ENCODE measurements at places on chromosomes 7 and 10.

DNA sequence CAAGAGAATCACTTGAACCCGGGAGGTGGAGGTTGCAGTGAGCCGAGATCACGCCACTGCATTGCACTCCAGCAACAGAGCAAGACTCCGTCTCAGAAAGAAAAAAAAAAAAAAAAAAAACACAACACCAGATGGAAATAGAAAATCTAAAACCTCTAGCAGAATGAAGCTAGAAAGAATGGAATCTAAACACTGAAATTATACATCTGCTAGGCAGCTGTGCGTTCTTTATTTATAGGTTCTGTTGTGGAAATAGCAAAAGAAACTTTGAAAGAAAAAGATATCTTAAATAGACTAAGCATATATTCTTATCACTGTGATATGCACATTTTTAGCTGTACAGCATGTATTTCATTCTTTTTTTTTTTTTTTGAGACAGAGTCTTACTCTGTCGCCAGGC lies 17.1 kb downstream of the BMPR1A start:
- no peak for DNase-seq

GRCh38 chr7:68456469-68456868 lies 1141.8 kb upstream of the AUTS2 start:
- no peak for DNase-seq

DNA sequence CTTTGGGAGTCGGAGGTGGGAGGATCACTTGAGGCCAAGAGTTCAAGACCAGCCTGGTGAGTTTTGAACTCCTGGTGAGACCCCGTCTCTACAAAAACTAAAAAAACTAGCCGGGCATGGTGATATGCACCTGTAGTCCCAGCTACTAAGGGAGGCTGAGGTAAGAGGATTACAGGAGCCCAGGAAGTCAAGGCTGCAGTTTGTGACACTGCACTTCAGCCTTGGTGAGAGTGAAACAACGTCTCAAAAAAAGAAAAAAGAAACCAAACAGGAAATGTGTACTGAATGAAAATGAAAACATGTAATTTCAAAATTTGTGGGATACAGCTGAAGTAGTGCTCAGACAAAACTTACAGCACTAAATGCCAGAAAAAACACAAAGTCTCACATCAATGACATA lies 7.6 kb downstream of the ARHGAP12 start:
- DNase-seq, result no peak

- DNase-seq, result no peak
Observed at GRCh38 chr10:114115661-114116445, 58.1 kb downstream of the CCDC186 start.

- no peak for DNase-seq
Observed at GRCh38 chr7:86644282-86645224, 844 bp downstream of the GRM3 start.

DNA sequence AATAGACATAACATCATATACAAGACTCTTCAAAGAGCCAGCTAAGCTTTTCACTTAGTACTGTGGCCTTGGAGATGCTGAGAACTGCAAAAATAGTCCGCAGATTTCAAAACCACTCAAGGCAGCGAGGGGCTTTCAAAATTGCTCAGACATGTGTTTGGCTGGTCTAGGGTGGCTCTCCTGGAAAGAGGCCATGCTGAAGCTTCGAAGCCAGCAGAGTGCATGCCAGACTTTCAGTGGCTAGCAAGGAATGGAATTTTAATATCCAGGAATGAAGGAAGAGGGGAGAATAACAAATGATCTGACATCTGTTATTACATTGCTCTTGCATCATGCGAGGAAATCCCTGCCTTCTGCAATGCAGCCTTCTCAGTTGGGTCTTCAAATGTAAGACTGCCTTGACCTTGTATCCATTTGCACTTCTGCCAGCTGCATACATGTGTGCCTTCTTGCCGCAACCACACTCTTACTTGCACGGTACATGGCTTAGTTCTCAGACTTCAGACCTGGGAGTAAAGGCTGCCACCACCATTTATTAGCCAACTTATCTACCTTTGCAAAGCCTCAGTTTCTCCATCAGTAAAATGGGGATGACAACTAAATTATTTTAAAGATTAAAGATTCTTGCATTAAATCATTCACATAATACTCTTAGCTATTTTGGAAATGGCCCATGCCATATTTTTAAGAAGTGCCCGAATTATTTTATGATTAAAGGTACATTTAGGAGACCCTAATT lies 55.9 kb downstream of the ITIH5 start:
- no peak for DNase-seq

DNA sequence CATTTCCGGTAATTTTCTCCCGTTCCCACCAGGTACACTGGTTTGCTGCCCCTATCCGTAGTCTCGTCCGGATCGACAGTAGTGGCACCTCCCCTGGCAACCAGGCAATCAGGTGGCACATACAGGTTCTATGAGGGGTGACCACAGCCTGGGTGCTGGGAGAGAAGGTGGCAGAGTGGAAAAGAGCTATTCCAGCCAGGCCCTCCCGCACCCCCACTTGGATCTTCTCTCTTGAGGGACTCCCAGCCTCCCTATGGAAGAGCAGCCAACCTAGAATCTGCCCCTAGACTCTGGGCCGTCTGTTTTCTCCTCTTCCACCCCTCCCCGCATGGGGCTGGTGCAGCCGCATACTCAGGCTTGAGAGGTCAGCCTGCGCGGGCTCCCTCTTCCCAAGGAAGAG lies 58.6 kb downstream of the GPR26 start:
- DNase-seq, result no peak

- no peak for DNase-seq
Observed at GRCh38 chr10:86391986-86392722, 25.6 kb upstream of the GRID1 start.

GRCh38 chr7:30308389-30308788 lies 24.0 kb downstream of the ZNRF2 start:
- DNase-seq, result no peak

DNA sequence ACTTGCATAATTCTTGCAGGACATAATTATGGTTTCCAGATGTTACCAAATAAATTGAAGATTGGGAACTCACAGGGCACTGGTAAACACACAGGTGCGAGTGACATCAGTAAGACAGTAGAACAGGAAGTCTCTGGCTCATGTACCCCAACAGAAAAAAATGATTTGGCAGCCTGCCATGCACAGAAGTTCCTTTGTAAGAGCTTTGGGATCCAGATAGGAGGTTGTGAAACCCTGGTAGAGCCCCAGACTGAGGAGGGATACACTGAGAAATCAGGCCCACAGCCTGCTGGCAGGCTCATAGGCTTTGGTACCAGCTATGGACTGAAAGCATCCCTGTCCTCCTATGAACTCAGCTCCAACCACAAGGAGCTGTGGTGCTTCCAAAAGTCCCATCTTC lies 118.0 kb downstream of the COBL start:
- DNase-seq, result no peak

DNA sequence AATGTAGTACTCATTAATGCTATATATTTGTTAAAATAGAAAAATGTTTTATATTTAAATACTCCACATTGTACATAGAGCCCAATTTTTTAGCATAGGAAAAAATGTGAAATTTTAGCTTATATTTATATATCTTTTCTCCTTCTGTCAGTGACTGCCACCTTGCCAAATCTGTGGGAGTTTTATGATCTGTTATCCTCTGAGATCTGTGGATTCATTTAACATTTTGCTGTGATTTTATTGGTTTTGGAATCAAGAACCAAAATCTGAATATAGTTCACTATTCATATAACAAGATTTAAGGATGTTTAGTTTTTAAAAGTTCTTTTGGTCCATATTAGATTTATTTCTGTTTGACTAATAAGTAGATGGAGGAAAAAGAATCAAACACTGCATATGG lies 127.9 kb downstream of the PPP1R9A start:
- no peak for DNase-seq

- DNase-seq, result no peak
Observed at GRCh38 chr10:101292194-101293006, 61.6 kb upstream of the BTRC start.

GRCh38 chr10:71604324-71605018 lies 115.1 kb downstream of the C10orf105 start:
- DNase-seq, result no peak

DNA sequence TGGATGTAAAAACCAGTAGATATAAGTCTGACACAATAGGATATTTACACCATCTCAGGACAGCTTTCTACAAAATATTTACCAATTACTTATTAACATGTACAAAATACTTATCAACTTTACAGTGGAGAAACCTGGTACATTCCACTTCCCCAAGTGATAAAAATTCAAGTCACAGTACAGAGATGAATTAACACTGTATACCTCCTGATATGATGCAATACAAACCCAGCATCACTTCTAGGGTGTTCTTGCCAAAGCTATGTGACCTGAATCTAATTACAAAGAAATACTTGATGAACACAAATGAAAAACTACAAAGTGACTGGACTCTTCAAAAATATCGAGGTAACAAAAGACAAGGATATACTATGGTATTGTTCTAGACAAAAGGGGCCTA lies 156.4 kb upstream of the FGFR2 start:
- no peak for DNase-seq

DNA sequence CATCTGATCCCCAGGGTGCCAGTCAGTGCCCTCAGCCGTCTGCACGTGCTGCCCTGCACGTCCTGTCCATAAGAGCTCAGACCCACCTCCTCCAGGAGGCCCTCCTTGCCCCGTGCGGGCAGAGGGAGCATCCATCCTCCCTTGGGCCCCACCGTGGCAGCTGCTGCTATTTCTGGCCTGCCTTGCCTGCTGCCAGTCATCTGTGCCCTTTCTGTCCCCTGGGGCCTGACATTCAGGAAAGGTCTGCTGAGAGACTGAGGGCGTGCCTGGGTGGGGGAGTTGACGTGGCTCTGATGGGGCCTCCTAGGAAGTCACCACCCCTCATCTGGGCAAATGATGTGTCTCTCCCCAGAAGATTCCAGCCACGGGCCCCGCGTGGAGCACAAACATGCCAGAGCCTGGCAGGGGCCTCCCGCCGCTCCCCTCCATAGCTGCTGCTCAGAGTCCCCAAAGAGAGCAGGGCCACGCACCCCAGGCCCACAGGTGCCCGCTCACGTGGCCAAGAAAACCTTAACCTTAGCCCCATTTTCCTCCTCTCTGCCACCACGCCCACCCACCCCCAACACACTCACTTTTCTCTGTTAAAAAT lies 21.8 kb downstream of the DPYSL4 start:
- no peak for DNase-seq

DNA sequence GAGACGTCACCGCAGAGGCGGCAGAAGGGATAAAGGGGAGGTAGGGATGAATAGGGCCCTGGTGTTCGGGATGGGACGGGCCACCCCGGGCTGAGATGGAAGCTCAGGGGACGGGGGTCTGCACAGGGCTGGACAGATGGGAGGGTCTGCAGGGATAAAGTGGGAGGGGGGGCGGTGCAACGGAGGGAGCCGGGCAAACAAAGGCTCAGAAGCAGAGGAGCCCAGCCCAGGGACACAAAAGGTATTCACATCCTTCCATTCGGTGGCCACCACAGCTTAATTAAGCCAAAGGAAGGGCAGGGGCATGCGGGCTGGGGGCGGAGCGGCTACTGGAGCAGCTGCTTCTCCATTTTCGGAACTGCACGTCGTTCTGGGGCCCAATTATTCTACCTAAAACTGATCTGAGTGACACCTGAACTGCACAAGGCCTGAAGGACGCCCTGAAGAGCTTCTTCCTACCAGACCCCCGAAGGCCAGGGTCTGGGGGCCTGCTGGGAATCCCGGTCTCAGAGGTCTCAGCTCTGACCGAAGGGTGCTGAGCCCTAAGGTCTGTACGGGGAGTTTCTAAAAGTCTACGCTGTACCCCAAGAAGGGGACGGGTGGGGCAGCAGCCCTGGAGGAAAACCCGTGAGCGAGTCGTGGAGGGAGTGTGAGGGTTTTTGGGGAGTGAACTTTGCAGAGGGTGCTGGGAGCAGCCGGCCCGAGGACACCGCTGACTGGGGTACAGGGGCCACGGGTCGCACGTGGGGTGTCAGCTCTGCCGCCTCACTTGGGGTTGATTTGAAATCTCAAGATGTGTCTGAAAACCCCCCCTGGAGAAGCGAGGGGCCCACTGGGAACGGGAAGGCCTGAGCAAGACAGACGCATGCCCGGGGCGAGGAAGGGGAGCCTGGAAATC lies 334.8 kb downstream of the DNAJB6 start:
- no peak for DNase-seq

- peak; percentile 0 for DNase-seq
Observed at GRCh38 chr10:27741173-27742091, 4.2 kb downstream of the MKX start.

GRCh38 chr7:33477719-33478480 lies 348.5 kb downstream of the BBS9 start:
- no peak for DNase-seq

DNA sequence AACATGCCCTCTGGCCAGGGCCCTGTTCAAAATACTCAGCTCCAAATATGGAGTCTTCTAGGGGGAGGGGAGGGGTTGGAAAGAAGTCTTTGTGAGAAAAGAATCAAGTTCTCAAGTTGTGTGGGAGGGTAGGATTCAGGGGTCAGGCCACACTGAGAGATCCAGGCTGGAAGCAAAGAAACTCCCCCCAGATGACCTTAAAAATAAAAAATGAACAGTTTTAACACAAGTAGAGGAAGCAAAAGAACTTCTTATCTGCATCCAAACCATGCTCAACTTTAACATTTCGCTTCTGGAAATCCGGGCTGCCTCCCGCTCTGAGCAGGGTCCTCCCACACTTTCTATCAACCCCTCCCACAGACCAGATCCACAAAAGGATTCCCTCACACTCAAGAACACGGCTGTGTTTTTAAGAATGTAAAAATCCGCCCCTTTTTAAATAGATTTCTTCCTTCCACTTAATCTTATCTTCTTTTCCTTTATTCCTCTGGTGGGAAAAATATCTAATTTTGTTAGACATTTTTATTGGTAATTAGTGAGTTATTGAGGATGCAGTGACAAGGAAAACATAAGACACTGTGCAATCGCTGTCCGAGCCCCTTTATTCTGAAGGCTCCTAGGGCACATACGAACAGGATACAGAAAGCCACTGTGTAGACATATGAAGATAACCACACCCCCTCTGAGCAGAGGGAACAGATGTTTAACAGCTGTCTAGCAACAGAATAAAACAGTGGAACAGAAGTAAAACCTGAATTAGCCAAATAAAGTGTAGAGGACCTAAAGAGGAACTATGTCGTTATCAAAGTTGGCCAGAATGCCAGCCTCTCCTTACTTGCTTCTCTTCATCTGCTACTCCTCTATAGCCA lies 43.8 kb downstream of the CYTH3 start:
- no peak for DNase-seq

GRCh38 chr10:130175074-130175473 lies 38.9 kb downstream of the GLRX3 start:
- DNase-seq, result no peak

GRCh38 chr10:119225083-119225658 lies 17.8 kb downstream of the GRK5 start:
- DNase-seq, result no peak

Measured in central memory CD4-positive, alpha-beta T cell (primary cell).